Right hindlimb (tissue), 1 donor: ENCODE measurements at places on chromosomes 6 and 20.
A peak's percentile ranks its signal among the peaks of the same experiment; 100 is the strongest.

GRCh38 chr6:75892384-75892783 is 143.3 kb downstream of the MYO6 start:
- DNase-seq = no peak

- no peak for DNase-seq
Measured at GRCh38 chr6:87366072-87366827, 21.6 kb downstream of the C6orf163 start.

DNA sequence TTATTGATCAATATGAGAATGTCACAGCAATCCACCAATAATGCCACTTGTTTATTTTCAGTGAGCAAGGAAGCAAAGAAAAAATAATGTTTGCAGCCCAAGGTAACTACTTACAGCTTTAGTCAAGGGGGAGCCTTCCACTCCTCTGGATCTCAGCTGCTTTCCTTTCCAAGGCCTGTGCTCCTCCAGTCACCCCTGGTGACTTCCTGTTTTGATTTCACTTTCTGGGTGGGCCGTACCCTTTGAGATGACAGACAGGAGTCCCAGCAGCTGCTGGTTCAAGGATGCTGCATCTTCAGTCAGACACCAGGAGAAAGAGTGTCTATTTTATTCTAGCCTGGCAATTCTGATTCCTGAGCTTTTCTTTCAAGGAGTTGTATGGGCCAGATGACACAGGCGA is 5.6 kb upstream of the VNN2 start:
- DNase-seq = no peak

DNA sequence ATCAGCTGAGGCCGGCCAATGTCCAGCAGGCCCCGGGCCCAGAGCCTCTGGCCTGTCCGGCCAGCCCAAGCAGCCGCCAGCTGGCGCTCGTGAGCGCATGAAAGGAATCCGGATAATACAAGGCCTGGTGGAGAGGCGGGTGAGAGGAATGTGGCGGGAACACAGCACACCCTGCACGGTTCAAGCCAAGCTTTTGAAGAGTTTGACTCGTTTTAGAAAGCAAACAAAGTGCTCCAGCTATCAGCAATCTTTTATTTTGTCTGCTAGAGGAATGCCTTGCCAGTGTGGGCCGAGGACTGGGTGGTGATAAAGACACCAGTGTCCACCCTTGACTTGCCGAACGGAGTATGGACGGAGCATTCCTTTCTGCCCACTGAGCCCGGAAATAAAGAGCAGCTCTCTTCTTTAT is 9.3 kb upstream of the NEDD9 start:
- DNase-seq = peak; percentile 69

GRCh38 chr6:28673787-28674671 is 148.3 kb downstream of the GPX5 start:
- DNase-seq = peak; percentile 59

DNA sequence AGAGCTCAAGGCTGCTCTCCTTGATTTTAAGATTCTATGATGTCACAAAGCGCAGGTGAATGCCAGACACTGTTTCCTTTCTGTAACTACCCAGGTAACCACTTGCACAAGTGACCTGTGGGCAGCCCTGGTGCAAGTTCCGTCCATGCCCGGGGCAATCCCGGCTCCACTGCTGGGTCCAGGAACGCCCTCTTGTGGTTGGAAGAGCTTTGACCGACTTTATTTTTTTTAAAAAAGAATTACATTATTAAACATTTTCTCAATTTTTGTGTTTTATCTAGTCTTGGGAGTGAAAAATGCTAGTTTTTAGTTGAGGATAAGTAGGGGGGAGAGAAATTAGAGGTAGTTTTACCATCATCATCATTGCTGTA is 695.2 kb downstream of the QKI start:
- DNase-seq = no peak

GRCh38 chr6:30202366-30202765 is 10.8 kb downstream of the TRIM26 start:
- no peak for DNase-seq

DNA sequence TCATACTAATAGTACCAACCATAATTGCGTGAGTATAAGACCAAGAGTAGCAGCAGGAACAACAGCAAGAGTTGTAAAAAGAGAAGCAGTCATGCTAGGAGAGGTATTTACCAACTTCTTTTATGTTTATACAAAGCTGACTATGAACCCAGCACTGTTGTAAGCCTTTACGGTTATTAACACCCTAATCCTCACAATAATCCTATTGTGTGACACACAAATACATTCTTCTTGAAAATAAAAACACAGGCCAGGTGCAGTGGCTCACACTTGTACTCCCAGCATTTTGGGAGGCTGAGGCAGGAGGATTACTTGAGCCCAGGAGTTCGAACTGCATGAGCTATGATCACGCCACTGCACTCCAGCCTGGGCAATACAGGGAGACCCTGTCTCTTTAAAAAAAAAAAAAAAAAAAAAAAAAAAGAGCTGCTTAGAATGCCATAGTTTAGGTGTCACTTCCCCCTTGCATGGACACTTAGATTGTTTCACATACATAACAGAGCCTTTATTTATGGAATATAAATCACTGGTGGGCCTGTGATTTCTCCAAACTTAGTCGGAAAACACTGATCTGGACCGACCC is 20.2 kb downstream of the HCK start:
- DNase-seq = no peak

- DNase-seq = peak; percentile 39
Measured at GRCh38 chr20:21049305-21049828, 56.8 kb downstream of the LINC00237 start.

DNA sequence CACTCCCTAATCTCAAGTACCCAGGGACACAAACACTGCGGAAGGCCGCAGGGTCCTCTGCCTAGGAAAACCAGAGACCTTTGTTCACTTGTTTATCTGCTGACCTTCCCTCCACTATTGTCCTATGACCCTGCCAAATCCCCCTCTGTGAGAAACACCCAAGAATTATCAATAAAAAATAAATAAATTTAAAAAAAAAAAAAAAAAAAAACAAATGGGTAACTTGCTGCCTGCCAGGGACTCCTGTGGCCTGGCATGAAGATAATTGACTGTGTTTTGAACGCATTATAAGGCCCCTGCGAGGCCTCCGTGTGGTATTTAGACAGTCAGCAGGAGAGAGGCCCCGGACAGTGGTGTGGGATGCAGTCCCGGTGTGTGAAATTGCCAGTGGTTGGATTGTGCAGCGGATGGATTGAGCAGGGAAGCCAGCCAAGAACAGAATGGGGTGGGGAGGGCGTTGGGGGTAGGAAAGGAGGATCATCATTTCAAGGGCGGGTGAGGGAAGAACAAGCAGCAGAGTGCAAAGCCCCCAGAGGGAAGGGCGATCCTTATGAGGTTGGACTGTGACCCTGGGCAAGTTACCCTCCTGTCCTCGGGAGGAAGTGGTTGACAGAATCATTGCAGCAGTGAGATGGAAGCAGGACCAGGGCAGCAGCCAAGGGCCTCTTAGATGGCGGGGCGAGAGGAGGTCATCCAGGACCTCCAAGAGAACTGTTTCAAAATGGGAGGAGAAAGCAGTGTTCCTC is 43.3 kb downstream of the PPARD start:
- DNase-seq = peak; percentile 80

DNA sequence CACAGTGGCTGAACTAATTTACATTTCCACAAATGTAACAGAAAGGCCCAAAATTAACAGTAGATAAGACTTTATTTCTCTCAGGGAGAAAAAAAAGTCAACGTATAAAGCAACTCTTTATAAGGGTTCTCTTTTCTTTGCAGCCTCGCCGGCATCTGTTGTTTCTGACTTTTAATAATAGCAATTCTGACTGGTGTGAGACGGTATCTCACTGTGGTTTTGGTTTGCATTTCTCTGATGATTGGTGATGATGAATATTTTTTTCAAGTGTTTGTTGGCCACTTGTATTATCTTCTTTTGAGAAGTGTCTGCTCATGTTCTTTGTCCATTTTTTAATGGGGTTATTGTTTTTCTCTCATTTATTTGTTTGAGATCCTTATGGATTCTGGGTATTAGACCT is 27.2 kb upstream of the FKBP1A start:
- DNase-seq = no peak

DNA sequence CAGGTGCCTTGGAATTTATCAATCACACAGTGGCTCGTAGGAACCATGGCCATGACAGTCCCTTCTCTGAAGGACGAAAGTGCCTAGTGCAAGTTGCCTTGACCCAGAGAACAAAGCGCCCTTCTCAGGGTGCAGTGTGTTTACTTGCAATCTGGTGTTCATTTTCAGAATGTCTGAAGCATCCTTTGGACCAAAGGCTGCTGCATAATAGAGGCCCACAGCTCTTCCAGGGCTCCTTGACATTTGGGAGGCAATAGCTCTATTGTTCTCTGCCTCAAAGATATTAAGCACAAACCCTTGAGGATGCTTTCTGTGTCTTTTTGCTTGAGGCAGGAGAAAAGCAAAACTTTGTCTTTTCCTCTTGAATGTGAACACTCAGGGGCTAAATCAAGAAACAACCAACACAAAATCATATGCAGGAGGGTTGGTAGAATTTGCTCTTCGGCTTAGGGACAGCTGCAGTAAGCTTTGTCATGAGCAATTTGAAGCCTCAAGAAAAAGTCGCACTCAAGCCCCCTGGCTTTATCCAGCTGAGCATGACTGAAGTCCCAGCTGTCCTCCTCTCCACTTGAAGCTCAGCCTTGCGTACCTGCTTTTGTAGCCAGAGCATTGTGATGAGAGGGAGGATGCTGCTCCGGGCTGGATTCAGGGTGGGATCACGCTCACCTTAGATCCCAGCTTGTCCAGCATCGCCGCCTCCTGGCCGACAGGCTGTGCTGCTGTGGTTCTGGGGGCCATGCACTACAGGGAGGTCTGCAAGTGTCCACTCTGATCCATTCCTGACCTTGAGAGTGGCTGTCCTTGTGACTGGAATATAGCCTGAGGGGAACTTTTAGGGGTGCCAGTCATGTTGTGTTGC is 495.4 kb downstream of the CDH26 start:
- DNase-seq = no peak

DNA sequence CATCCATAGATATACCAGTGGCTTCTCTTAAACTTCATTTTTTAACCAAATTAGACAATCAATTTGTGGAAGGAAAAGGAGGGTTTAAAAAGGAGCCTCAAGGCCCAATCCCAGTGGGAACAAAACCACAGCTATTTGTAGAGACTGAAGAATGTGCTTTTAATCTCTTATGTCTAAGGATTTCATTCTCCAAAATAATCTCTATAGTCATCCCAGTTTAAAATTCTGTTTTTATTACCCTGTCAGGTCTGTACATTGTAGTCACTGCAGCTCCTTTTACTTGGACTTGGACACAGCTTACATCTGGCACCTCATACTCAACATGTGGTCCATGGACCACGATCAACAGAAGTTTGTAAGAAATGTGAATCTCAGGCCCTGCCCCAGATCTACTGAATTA is 152.1 kb upstream of the STMND1 start:
- DNase-seq = no peak

DNA sequence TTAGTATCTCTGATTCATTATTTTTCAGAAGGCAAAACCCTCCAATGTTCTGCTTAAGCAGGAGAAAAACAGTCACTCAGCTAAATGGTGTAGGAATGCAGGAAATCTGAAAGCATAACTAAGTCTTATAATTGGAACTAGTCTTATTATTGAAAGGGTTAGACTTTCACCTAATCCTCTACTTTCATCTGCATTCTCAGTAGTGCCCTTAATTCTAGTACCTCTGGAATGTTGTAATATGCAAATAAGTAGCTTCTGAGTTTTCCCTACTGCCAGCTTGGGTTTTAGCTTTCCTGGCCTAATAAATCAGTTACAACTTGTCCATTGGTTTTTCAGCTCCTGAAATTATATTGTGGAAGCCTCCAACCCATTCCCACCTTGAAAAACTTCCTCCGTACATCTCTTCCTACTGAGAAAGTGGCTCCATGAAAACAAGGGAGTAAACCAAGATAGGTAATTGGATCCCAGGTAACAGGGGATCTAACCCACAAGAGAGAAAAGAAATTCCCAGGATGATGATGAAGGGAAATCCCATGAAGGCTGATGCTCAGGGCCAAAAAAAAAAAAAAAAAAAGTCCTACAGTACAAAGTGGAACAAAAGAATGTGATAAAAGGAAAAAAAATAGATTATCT is 147.0 kb downstream of the TBC1D32 start:
- no peak for DNase-seq

DNA sequence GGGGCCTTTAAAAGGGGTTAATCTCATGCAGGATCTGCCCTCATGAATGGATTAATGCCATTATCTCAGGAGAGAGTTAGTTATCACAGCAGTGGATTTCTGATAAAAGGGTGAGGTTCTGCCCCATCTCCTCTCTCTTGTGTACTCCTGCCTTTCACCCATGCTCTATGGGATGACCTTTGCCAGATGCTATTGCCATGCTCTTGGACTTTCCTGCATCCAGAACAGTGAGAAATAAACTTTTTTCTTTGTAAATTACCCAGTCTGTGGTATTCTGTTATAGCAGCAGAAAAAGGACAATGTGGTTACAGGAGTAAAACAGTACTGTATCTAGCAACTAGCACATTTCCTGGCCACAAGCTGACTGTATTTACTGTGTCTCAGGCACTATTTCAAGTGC is 58.0 kb upstream of the CCN2 start:
- DNase-seq = no peak

GRCh38 chr6:128421788-128422187 is 98.6 kb downstream of the PTPRK start:
- no peak for DNase-seq

DNA sequence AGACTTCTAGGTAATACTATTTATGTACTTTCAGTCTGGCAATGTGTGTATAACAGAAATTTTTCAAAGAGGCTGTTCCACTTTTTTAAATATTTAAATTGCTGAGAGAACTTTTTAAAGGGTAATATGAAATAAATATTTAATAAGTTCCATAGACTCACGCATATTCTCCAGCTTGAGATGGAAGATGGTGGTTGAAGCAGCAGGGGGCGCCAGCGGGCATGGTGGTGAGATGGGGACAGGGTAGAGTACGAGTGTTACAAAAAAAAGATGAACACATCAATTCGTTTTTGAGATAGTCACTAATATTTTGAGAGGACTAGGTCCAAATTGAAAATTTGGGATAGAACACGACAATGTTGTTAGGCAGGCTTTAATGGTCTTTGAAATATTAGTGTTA is 68.4 kb downstream of the RSPO3 start:
- no peak for DNase-seq

- DNase-seq = no peak
Measured at GRCh38 chr6:100435299-100435698, 29.4 kb downstream of the SIM1 start.
